Fibroblast of skin of scalp (primary cell): ENCODE measurements at places on chromosomes 7 and 10.

- no peak for DNase-seq
Observed at GRCh38 chr10:33796680-33797079, 462.2 kb upstream of the NRP1 start.

DNA sequence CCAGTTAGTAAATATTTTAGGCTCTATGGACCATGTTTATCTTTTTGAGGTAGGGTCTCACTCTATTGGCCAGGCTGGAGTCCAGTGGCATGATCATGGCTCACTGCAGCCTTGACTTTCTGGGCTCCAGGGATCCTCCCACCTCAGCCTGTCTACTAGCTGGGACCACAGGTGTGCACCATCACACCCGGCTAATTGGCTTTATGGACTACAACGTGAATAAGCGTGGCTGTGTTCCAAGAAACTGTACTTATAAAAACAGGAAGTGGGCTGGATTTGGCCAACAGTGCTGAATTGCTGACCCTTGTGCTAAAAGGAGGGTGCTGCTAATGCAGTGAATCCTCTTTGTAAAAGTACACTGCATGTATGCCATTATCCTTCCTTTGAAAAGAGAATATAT, 111.7 kb upstream of the CDK13 start:
- DNase-seq, result peak; percentile 6

DNA sequence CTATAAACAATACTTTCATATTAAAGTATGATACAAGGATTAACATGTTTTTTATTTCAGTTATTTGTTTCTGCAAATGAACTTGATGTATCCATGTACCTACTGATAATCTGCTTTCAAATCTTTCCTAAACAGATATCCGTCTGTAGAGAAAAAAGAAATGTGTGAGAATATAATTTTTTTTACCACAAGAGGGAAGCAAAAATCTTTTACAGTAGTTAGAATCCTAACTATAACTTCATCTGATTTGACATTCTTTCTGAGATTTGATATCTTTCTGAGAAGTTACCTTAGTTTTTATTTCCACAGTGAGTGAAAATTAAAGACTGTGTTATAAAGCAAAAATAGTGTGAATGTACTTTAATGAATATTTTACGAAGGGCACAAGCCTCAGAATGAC, 203.9 kb upstream of the PCLO start:
- DNase-seq, result no peak

DNA sequence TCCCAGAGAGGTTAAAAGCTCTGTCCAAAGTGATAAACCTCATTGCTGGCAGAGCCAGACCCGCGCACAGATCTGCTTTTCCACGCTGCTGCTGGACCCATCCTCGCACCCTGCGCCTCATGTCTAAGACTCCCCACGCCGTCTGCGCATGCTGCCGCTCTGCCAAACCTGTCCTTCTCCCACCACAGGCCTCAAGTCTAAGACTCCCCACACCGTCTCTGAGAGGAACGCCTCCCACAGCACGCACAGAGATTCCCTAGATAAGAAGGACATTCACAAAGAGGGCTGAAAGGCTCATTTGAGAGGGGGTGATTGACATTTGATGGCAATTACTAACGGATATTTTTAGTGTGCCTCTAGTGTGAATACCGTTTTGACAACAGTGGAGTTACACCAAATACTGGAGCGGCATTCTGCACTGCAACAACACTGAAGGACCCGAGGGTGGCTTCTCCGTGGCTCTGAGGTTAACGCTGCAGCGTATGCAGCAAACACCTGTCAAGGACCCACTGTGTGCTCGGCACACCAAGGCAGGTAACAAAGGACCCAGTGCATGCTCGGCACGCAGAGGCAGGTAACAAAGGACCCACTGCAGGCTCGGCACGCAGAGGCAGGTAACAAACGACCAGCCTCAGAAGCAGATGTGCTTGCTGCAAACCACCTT, 231.4 kb downstream of the DNAJB6 start:
- no peak for DNase-seq

GRCh38 chr10:75736889-75737579, 305.6 kb downstream of the LRMDA start:
- no peak for DNase-seq

DNA sequence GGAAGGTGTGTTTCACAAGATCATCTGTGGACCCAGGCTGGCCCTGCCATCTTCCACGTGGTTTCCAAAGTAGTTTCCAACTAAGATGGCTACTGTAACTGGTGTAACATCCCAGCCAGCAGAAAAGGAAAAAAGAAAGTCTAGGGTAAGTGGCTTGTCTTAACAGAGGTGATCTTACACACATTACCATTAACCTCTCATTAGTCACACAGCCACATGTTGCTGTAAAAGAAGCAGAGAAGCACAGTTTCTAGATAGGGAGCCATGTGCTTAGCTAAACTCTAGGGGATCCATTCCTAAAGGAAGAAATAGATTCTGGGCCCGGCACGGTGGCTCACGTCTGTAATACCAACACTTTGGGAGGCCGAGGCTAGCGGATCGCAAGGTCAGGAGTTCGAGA, 54.3 kb downstream of the ZNF438 start:
- DNase-seq, result no peak

- DNase-seq, result no peak
Observed at GRCh38 chr7:72187179-72187578, 225.0 kb downstream of the CALN1 start.

GRCh38 chr10:125448596-125448995, 234.4 kb downstream of the TEX36 start:
- peak; percentile 24 for DNase-seq

DNA sequence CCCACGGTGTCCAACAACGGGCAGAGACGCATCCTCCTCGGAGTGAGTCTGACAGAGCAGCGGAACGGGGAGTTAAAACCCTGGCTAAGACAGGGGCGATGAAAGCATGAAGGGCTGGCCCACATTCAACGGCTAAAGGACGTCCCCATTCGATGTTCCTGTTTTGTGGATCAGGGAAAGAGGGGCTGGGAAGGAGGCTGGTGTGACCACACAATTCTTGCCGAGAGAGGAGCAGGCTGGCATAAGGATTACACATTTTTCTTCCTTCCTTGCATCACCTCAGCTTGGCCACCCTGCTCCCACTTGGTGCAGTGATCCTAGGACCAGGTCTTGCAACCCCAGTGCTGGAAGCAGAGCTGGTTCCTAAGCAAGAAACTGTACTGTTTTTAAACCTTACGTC, 67.7 kb downstream of the GNA12 start:
- DNase-seq, result no peak

- peak; percentile 62 for DNase-seq
Observed at GRCh38 chr10:50991456-50992355, 82.6 kb upstream of the PRKG1 start.

DNA sequence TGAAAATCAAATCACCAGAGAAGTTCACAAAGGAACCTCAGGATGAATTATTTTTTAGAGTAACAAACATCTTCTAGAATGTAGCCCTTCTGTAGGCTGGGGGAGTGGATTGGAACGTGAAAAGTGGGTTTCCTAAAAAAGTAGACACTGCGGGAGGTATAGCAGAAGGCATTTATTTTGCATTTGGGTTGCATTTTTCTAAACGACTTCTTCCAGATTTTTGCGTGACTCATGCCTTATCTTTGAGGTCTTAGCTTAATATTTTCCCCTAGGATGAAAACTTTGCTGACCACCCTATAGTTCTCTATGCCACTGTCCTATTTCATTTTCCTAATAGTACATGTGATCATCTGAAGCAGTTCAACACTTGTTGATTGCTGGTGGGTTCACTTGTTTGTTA, 112.7 kb upstream of the JCAD start:
- peak; percentile 77 for DNase-seq
